ENCODE measurements at places on chromosomes 1 and 21.

DNA sequence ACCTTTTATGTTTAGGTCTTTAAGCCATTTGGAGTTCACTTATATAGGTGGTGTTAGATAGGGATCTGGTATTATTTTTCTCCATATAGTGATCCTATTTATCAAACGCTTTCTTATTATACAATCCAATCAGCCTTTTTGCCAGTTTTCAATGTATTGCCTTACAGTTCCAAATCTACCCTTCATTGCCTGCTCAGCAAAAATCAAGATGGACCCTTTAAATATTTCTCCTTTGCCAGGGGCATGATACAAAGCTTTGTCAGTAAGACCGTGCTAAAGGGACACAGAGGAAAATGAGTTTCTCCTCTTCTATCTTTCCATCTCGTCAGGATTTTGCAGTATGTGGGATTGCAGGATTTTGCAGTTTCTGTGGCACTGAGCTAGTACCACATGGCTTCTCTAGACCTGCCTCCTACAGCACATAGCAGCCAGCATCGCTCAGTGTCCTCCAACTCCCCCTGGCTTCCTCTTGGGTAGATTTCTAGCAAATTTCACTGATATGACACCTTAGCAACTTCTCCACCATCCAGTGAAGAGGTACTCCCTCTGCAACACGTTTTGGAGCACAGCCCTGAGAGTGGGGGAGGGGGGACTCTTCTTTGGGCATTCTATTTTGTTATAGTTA lies 22.5 kb upstream of the CAP1 start:
- DNase-seq: no peak

DNA sequence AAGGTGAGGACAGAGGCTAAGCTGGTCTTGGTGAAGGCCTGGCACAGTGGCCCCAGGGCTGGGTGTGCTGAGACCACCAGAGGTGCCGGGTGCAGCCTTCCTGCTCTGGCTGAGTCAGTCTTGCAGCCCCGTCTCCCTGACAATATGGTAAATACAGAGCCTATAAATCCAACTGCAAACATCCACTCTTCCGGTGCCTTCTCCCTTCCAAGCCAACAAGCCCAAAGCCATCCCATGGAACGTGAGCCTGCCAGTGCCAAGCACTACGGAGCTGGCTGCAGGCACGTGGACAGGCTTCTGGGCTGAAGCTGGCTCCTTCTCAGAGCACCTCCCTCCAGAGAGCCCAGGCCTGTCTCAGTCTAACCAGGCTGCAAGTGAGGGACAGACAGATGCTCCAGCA lies 70.0 kb downstream of the TRABD2B start:
- no peak for DNase-seq

DNA sequence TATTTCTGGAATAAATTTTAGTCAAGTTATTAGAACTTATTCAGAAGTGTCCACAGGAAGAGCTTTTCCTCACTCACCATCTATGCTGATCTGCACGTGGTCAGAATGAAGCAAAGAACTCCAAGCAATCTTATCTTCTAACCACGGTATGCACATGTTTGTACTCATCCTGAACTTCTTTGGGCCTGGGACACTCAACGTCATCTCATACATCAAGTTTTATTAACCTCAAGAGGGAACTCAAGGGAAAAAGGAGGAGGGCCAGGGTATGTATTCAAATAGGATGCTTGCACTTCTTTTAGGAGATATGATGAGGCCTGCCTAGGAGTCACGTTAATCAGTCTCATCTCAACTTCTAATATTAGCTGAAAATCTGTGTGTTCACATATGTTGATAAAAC lies 142.5 kb downstream of the C1orf94 start:
- no peak for DNase-seq

DNA sequence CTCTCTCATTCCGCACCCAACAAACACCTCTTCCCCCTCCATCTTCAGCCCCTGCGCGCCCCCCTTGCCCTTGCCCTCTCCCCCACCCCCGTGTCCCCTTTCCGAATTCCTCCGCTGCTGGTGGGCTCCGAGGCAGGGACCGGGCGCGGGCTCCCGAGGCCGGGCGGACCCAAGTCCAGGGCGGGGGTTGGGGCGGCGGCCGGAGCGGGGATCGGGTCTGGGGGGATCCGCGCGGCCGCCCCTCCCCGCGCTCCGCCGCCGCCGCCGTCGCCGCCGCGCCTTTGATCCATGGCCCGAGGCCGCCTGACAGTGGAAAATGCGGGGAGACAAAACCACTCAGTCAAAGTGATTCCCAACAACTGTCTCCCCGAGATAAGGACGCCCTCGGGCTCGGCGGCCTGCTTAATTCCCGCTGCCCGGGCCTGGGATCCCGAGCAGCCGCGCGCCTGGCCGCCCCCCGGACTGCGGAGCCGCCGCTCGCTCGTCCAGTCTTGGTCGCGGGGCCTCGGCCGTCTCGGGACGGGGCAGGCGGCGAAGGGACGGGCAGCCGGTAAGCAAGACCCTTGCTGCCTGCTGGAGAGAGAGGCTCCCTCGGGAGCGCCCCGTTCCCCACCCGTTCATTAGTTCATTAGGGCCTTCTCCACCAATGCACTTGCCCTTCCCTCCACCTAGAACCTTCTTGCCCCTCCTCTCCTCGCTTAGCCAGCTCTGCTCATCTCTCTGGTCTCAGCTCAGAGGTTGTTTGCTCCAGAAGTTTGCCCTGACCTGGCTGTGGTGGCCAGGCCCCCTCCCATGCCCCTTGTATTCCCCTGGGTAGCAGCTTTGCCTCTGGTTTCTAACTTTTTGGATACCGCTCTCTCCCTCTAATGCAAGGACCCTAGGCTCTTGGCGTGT lies 86.4 kb downstream of the PAX7 start:
- DNase-seq: no peak

DNA sequence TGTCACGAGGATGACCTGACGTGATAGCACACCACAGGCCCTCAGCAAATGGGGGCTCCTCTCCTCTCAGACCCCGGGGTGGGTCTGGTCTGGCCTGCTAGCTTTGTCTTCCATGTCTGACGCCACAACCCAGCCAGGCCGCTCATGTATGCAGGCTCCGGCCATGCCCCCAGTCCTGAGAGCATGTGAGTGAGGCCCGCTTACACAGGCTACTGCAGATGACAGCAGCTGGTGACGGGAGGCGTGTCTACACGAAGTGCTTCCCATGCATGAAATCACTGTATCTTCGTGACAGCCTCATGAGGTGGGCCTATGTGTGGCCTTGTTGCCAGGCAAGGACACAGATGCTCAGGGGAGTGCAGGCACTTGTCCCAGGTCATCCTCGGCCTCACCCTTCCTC lies 16.4 kb downstream of the WNT4 start:
- no peak for DNase-seq

DNA sequence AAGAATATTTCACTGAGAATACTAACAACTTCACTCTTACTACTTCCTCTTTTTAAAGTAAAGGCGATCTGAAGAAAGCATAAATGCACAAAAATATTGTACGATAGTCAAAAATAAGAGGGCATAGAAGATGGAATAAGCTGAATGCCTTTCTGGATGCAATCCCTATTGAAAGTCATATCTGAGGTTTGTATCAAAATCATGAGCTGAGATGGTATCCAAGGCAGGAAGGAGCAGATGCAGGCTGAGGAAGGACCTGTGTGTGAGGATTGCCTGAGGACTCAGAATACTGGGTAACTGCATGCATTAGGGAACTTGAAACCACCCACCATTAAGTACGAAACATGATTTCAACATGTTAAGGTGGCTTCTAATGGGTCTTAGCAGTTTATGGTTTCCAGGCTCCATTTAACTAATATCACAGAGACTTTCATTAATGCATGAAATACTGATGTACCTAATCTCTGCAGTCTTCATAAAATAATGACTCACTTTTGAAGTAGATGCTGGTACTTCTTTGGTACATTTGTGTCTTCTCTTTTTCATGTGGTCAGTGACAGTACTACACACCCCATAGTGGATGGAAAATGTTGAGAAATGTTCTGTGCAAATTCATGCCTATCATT lies 29.6 kb upstream of the RGS1 start:
- no peak for DNase-seq

DNA sequence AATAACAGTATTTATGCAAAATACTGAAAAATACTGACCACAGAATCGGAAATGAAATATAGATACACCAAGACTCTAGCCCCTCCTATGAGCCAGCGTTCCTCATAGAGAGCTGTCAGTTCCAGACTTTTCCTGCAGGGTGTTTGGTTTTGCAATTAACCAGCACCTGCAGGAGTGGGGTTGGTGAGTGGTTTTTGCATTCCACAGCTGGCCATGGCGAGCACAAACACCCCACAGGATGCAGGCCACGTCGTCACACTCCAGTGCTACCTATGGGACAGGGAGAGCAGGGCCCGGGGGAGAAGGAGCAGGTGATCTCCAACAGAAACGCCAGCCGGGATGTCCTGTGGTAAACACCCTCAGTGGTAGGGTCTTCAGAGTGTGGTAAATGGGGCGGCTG lies 94.1 kb downstream of the ERG start:
- no peak for DNase-seq

DNA sequence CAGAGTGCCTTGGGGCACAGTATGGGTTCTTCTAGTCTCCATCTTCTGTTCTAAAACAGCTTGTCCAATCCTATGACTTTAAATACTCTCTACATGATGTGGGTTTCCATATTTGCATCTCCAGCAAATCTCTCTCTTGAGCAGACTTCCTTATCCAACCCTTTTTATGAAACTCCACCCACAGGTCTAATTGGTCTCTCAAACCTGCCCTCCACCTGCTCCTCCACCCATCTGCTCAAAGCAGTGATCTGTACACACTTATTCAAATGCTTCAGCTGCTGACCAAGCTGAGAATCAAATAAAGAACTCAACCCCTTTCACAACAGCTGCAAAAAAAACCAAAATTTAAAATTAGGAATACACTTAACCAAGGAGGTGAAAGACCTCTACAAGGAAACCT lies 11.5 kb downstream of the MCOLN2 start:
- DNase-seq: no peak

DNA sequence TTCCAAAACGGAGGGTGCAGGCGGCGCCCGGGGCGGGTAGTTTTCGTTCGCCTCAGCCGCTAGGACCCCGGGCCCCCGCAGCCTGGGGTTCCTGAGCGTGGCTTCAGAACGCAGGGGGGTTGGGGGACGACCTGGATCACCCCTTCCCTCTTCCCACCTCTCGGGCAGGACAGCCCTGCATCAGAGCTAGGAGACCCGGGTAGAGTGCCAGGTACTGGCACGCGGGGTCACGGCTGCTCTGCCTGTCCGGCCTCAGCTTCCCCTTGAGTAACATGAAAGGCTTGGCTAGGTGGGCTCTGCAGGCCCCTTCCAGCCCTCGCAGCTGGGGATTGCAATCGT lies 484 bp downstream of the DFFB start:
- no peak for DNase-seq

DNA sequence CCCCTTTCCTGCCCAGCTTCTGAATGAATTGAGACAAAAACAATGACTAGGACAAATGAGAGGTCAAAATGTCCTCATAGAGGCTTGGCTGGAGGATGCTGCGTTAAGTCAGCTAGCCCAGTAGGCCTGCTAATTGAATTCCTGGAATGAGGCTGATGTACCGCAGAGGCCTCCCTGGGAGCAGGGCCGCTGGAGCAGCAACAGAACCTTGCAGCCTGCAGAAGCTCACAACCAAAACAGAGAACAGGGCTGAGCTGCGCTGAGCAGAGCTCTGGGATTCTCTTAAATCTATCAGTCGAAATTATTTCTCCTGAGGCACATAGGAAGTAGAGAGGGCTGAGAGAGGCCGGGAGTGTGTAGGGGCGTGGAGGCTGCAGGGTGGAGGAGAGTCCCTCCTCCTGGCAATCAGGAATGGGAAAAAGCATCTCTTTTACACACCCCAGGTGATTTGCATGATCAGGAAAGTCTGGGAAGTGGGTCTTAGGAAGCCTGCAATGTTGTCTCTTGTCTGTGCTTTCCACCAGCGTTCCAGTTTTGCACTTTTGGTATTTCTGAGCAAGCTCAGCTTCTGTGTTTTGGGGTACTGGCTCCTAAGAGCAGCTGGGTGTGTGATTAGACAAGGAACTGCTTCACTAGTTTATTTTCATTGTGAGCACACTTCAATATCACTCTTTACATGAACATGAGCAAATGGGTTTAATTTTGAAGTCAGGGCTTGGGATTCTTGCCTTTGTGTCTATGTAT lies 66.5 kb downstream of the RYR2 start:
- DNase-seq: no peak

- DNase-seq: no peak
Observed at GRCh38 chr1:117871013-117871412, 58.4 kb downstream of the GDAP2 start.

DNA sequence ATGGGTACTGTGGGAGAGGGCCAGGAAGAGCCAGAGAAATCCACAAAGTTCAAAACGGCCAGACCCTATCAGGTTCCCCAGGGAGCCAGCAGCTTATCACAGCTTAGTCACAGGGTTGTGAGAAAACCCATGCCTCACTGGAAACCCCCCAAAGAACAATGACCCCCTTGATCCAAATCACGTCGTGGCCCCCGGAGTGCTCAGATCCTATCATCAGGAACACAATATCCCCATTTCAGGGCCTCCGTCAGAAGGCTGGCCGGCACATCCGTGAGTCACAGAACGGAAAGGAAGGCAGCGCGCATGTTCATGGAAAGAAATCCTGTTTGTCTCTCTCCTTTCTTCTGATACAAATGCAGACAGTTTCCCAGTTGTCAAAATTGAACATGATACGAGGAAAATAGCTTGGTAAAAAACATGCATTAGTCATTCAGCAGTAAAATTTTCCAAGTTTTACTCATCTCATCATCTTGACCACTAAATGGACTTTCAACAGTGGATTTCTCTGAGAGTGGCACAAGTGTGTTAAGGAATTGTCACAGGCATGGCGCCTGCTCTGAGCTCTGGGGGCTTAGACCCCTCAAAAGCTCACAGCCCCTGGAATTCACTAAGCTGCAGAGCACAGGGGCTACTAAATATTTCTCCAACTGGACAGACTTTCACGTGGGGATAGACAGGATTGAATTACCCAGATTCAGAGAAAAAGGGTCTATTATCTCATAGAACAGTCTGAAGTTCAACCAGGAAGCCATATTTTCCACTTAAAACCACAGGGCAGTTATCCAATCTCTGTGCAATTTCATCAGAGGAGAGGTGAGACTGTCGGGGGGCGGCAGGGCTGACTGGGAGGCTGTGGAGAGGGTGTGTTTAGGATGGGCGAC lies 124.8 kb downstream of the RIPK4 start:
- no peak for DNase-seq

DNA sequence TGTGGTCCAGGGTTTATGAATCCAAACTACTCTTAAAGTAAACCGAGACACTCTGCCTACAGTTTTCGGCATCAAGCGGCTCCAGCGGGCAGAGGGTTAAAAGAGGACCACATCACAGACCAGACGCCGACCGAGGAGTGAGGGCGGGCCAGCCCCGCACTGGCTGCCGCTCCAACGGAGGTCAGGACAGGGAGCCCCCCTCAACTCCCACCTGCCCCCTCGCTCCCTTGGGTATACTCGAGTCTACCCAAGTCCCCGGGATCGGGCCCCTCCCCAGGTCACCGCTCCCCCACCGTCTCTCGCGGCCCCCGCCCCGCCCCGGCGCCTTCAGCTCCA lies 312 bp downstream of the ARNT start:
- DNase-seq: peak; percentile 35

DNA sequence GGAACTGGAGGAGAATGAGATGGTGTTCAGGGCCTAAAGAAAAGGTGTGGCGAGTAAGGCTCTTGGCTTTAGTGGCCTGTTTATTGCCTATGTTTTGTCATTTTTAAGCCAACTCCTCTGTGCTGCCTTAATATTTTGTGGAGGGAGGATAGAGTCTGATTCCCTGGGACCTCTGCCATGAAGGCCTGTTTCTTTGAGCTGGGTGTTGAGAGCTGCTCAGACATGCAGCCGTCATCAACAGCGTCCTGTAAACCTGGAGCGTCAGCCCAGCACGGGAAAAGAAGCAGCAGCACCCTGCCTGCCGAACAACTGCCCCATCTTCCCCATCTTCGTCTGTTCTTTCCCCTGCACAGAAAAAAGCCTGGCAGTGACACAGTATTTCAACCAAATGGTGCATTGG lies 27.1 kb upstream of the SNX27 start:
- DNase-seq: no peak

- no peak for DNase-seq
Observed at GRCh38 chr1:94670273-94670672, 128.7 kb upstream of the F3 start.

Measured in NCI-H2081 (cell line).